ENCODE measurements at places on chromosomes 6 and 20.

DNA sequence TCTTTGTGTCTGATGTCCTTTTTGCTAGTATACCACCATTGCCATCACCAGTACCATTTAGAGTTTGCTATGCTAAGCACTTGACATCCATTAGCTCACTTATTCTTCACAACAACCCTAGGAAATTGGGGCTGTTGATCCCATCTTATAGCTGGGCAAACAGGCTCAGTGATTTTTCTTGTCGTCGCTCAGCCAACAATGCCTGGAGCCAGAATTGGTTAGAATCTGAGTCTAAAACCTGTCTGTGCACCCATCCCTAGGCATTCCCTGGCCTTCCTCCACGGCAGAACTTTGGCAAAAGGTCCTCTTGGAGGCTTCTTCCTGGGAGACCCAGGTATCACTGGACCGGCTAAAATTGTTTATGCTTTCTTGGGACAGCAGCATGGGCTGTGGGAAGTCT lies 20.9 kb downstream of the PHF20 start:
- DNase-seq = no peak

GRCh38 chr20:17909869-17910321 lies 58.7 kb downstream of the SNX5 start:
- no peak for DNase-seq

- DNase-seq = no peak
These were observed 32.8 kb upstream of the POPDC3 start for GRCh38 chr6:105212587-105212986.

DNA sequence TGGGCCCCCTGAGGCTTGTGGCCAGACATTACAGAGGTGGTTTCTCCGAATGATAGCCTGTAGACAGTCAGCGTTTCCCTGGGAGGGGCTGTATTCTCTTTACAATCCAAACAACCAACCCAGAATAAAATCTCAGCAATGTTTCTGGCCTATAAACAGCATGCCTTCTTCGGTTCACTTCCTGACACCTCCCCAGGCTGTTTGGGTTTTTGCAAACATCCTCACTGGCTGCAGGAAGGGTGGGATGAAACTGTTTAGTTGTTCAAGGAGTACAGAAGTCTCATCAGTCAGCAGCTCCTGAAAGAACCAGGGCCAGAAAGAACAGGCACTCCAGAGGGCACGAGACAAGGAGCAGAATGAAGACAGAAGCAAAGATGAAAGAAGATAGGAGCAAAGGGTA lies 350.0 kb downstream of the QKI start:
- no peak for DNase-seq

GRCh38 chr6:63567966-63568365 lies 4.3 kb upstream of the LOC128125822 start:
- DNase-seq = no peak

GRCh38 chr20:2144850-2145249 lies 43.2 kb downstream of the STK35 start:
- no peak for DNase-seq

DNA sequence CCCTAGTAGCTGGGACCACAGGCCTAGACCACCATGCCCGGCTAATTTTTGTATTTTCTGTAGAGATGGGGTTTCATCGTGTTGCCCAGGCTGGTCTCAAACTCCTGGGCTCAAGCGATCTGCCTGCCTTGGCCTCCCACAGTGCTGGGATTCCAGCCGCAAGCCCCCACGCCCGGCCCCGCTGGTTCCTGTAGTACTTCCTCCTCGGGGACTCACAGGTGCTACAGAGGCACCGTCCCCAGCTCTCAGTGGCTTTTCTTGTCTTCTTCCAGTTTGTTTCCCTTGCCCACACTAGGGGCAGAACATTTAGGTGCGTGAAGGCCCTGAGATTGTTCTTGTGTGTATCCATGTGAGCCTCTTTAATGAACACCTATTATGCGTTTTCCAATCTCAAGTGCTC lies 773 bp upstream of the ZBP1 start:
- DNase-seq = no peak

DNA sequence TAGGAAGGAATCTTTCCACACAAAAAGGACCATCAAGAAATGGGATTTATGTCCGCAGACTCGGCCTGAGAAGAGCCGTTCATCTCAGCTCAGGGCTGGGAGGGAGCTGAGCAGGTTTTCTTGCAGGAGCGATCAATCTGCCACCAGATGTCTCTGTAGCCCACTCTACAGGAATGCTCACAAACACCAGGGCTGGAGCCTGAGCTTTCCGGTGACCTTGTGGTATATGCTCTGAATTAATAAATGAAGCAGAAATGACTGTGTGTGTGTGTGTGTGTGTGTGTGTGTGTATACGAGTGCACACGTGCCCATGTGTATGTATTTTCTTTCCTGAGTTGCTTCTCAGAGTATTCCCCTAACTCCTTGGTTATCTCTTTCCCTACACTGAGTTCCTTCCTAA lies 12.0 kb downstream of the CD83 start:
- peak; percentile 16 for DNase-seq

DNA sequence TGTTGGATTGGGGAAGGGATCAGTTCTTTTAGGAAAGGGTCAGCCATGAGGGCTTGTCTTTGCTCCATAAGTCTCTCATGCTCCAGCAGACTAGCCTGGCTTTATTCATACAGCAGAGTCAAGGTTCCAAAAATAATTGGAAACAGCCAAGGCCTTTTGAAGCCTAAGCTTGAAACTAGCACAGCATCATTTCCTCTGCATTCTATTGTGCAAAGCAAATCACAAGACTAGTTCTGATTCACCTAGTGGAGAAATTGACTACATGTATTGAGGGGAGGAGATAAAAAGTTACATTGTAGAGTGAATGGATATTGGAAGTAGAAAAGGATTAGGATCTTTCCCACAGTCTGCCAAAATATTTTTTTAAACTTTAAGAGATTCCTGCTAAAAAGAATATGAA lies 159.3 kb upstream of the PLCB4 start:
- DNase-seq = no peak

DNA sequence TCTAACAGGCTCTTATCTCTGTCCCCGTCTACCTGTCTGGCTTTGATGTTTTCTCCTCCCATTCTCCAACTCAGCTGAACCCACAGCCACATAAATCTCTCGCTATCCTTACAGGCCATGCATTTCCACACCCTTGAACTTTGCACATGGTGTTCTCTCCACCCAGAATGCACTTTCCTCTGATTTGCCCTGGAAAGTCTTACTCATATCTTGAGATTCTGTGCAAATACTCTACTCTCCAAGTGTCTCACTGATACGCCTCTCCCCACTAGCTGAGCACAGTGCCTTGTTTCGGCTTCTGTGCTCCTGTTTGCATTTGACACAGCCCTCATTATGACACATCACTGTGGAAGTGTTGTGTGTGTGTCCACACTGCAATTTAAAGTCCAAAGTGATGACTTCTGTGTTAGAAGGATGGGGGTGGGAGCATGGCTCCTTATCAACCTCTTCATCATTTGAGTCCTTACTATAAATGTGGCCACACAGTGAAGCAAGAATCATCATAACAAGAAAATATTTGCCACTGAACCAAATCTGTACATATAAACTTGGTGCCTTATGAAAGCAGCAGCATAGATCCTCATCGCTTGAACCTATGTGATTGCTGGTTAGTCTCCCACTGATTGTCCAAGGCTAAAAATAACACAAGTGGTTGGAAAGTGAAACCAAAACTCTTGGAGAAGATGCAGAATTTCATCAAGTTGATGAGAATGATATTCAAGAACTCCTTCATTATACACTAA lies 5.5 kb upstream of the PRELID3B start:
- peak; percentile 51 for DNase-seq

- peak; percentile 55 for DNase-seq
These were observed 17.0 kb downstream of the NFATC2 start for GRCh38 chr20:51525241-51526105.

DNA sequence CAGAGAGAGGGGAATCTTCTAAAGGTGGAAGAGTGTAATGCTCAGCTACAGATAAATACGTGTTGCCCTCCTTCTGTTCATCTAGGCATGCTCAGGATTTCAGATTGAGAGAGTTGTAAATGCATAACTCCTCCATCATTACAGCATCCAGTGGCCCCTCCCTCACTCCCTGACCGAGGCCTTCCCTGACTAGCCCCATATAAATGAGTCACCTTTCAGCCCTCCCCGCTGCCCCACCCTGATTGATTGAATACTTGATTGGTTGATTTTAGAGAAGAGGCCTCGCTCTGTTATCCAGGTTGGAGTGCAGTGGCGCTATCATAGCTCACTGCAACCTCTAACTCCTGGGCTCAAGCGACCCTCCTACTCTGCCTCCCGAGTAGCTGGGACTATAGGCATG lies 193.7 kb downstream of the EYA2 start:
- no peak for DNase-seq

DNA sequence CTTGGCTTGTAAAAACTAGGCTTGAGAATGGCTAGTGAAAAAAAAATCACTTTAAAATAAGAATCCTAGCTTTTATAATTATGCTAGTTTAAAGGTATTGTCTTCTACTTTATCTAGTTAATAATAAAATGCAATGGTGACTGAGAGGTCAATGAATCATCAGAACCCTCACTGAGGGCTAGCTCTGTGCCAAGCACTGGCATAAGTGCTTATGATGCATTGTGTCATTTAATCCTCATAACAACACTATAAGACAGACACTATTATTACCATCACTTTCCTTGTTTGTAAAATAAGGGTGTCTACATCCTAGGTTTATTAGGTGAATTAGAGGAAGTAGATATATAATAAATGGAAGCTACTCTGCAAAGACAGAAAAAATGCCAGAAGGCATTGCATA lies 144.3 kb downstream of the F13A1 start:
- DNase-seq = no peak

- DNase-seq = no peak
These were observed 662.8 kb downstream of the TBC1D32 start for GRCh38 chr6:120671519-120671918.

DNA sequence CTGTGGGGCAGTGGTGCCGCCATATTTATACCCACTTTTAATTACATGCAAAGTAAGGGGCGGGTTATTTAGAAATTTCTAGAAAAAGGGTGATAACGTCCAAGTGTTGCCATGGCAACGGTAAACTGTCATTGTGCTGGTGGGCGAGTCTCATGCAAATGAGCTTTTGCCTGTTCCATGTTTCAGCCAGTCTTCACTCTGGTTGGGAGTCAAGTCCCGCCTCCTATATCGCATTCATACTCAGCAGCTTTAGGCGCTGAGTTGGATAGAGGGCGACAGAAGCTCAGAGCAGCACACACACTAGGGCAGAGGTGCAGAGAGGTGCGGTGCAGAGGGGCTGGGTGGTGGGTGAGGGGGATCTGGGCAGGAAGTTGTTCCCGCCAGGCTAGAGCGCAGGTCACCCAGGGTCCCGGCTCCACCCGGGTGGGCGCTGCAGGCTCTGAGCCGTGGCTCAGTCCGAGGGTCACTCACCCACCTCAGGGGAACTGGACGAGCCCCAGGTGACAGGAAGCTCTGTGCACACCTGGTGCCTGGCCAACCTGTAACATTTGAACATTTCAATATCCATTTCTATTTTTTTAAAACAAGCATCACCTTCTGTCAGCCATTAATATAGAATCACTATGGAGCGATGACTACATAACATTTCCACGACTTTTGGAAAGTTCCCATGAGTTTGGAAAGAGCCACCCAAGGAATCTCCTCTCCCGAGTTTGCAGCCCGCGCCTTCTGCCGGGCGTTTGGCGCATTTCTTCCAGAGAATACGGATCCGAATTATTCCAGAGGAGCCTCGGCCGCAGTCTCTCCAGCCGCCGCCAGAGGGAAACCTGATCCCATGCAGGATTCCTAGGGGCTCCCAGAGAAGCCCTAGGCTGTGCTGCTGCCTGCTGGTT lies 89.1 kb upstream of the PHACTR3 start:
- DNase-seq = peak; percentile 15

DNA sequence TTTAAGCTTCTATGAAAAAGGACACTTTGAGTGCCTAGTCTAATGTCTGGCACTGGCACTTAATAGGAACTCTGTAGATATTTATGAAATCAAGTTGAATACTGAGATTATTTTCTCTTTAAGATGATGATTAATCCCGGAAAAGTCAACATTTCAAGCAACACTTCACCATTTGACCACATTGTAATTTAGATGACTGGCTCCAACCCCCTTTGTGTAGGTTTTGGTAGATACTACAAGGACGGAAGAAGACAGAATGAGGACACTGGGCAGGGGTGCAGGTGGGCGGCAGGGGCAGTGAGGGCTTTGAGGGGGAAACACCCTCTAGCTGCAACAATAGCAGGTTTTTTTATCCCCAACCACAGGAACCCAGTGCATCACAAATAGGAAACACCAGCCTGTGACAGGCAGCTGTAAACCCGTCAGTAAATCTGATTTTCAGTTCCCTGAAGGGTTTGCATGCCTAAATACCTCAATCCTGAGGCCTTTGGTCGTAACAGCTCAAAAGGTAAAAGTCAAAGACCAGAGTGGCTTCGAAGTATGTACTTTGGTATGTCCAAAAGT lies 4.6 kb downstream of the DTNBP1 start:
- no peak for DNase-seq

GRCh38 chr20:53146201-53146891 lies 174.2 kb downstream of the TSHZ2 start:
- peak; percentile 70 for DNase-seq

DNA sequence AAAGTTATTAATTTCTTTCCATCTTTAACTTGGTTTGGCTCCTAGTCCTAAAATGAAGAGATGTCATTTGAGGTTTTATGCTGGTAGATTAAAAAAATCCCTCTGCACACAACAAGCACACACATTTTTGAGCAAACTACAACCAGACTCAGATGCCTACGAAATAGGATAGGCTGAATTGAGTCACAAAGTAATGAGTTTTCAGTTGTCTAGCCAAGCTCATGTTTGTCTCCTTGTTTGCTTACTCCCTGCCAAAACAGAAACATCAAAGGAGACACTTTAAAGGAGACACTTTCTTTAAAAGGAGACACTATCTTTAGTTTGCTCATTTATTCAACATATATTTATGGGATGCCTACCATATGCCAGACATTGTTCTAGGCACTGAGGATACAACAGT lies 56.2 kb downstream of the TPBG start:
- DNase-seq = no peak

DNA sequence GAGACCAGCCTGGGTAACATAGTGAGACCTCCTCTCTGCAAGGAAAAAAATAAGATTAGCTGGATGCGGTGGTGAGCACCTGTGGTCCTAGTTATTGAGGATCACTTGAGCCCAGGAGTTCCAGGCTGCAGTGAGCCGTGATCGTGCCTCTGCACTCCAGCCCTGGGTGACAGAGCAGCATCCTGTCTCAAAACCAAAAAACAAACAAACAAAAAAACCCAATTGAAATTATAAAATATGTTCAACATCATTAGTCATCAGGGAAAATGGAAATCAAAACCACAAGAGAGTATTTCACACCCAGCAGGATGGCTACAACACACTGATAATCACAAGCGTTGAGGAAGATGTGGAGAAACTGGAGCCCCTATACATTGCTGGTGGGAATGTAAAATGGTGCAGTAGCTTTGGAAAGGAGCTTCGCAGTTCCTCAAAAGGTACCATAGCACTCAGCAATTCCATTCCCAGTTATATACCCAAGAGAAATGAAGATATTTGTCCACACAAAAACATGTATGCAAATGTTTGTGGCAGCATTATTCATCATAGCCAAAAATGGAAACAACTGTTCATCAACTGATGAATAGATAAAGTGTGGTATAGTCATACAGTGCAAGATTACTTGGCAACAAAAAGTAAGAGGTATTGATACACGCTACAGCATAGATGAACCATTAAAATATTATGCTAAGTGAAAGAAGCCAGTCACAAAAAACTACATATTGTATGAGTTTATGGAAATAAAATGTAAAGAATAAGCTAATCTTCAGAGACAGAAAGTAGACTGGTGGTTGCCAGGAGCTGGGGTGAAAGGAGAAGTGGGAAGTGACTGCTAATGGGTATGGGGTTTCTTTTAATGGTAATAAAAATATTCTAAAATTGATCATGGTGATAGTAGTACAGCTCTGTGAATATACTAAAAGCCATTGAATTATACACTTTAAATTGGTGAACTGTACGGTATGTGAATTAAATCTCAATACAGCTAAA lies 38.7 kb upstream of the RIPOR2 start:
- peak; percentile 62 for DNase-seq

- no peak for DNase-seq
These were observed 52.9 kb upstream of the UNC93A start for GRCh38 chr6:167238146-167238693.

All from stimulated activated CD4-positive, alpha-beta T cell treated with anti-CD3 and anti-CD28 coated beads, Interleukin-1b, Interleukin-23, amount 100 ng/mL, for 48 hours (primary cell).